MG63 (cell line): ENCODE measurements at places on chromosomes 5 and 9. TPM values are rescaled to one million over a fixed set of nuclear protein-coding genes. Genes with fewer than 3 reads are reported as not detected.
A peak's percentile ranks its signal among the peaks of the same experiment; 100 is the strongest.

Gene HTR1A
- total RNA-seq, result not detected in 2 replicates

Gene CDKN2A
- not detected in 2 replicates for total RNA-seq

Gene PDCD1LG2
- total RNA-seq, result 0.82 and 1.1 TPM in 2 replicates

Gene SLC2A8
- 10.8 and 14.2 TPM in 2 replicates for total RNA-seq

GRCh38 chr5:137622850-137623249, 113.0 kb downstream of the KLHL3 start:
- DNase-seq, result peak; percentile 45

GRCh38 chr9:89022902-89023301, 31.6 kb downstream of the S1PR3 start:
- DNase-seq, result peak; percentile 57

DNA sequence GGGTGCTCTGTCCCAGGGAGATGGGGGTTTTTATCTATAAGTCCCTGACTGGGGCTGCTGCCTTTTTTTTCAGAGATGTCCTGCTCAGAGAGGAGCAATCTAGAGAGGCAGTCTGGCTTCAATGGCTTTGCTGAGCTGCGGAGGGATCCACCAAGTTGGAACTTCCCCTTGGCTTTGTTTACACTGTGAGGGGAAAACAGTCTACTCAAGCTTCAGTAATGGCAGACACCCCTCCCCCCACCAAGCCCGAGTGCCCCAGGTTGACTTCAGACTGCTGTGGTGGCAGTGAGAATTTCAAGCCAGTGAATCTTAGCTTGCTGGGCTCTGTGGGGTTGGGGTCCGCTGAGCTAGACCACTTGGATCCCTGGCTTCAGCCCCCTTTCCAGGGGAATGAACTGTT, 375.8 kb downstream of the RAB3C start:
- DNase-seq, result no peak

DNA sequence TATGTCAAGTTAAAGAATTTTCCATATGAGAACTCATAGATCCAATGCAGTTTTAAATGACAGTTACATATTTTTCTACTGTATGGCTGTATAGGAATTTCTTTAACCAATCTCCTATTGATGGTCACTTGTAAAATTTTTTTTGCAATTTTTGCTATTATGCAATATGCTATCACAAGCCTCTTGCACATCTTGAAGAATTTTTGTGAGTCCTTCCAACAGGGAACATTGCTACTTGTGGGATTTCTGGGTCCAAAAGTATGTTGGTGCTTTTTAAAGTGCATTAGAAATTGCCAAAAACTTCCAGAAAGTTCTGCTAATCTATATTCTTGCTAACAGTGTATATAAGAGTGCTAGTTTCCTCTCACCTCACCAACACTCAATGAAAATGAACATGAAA, 65.1 kb downstream of the NPR3 start:
- no peak for DNase-seq

DNA sequence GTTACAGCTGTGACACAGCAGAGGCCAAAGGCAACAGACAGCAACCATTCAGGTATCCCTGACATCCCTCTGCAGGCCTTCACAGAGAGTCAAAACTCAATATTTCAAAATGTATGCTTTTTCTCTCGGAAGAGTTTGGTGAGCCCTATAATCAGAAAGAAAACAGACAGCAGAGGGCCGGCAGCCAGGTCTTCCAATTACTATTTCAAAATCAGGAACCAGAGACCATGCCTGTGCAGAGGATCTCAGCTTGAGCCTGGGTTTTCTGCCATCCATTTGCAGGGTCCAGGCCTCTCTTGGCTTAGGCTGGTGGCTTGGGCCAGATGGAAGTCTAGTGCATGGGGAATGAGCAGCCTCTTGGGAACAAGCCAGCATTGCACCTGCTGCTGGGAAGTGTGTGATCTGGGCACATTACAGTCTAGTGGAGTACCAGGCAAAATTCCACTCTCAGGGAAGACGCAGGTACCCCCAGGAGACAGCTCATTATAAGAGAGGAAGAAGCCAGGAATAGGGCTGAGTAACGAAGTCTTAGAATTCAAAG, 231.3 kb downstream of the ENC1 start:
- no peak for DNase-seq

GRCh38 chr5:152882621-152883020, 477.5 kb upstream of the NMUR2 start:
- DNase-seq, result no peak

DNA sequence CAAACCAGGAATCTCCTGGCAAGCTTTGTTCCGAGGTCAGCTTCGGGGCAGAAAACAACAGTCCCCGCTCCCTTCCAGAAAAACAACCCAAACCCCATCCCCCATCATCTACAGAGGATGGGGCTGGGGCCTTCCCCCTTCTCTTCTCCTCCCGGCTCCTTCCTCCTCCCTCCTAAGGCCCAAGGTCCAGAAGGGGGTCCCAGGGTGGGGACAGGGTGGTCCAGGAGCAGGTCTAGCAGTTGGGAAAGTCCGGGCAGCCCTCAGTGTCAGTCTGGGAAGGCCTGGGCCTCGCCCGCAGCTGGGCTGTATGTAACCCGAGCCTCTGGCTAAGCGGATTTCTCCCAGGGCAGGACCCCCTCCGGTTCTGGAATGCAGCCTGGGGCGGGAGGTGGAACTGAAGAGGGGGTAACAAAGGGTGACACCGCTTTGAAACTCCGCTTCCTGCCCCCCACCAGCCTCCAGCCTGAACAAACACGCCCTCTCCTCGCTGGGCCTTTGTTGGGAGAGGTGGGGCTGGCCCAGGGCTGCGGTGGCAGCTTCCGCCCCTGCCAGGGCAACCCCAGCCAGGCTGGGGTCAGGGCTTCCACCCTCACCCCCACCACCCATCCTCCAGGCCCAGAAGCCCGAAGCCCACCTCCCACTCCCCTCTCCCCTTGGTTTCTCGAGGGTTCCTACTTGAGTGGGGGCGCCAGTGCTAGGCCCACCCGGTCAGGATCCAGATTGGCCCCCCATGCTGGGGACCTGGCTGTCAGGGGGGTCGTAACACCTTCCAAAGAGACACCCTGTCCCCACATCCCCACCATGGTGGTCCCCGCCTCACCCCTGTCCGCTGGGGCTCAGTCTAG, 63.5 kb downstream of the C9orf50 start:
- no peak for DNase-seq

GRCh38 chr9:74711341-74711740, 176.4 kb downstream of the TRPM6 start:
- DNase-seq, result no peak

- DNase-seq, result no peak
Observed at GRCh38 chr9:114179516-114179915, 24.2 kb downstream of the COL27A1 start.

DNA sequence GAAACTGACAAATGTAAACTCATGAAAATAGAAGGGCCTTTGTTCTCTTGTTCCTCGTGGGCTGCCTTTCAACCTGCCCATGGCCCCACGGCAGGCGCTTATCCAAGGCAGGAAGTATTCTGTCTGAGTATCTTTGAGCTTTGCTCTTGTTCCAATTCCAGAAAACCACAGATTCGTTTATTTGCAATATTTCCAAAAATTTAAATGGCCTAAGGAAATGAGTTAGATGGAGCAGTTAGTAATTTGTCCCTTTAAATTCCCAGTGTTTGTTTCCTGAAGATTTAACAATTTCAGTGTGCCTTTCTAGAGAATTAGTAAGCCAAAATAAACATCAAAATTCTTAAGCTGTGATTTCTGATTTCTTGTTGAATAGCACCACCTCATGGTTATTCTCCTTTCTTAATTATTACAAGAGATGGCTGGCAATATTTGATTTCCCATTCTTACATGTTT, 299.4 kb upstream of the RASA1 start:
- DNase-seq, result peak; percentile 44

DNA sequence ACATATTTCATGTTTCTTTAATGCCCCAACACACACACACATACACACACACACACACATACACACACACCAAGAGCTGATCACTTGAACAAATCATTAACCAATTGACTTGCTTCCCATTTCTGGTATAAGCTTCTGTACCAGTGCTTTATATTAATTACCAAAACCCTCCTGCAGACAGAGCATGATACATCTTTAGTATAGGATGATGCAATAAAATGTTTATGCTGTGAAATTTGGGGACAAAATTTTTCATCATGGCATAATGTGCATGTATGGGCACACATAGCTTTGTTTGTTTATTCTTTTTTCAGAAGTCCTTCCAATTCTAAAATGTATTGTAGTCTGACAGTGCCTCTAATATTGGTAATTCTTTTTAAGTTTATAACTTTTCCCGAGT, 34.5 kb downstream of the SLC1A3 start:
- no peak for DNase-seq

DNA sequence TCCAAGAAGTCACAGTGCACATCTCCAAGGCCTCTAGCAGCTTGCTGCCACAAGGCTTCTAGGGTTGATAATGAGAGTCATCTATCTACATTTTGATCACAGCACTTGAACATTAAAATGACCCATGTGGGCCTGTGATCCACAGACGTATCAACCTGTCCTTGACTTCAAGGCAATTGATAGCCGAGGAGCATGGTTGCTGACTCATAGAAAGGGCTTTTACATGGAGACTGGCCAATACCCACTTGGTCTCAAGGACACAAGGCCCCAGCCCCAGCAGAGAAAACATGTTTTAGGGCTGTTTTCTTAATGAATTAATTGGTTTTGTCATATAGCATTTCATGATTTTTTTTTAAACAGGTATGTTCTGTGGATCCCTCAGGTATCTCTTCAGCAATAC, 314.0 kb downstream of the SEMA5A start:
- DNase-seq, result no peak

DNA sequence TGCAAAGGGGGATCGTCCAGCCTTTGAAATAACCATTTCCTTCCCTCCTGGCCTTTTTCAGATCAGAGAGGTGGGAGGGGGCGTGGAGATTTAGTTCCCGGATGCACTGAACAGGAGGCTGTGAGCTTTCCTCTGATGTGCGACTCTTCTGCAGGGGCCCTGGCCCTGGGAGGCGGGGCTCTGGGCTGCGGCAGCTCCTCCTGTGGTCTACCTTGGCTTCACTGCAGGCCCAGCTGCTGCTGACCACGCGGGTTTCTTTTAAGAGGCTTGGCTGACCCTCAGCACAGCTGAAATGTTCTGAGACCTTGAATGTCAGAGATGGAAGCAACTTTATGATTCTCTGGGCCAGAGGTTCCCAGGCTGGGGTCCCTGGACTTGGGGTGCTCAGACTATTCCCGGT, 27.0 kb upstream of the COL15A1 start:
- DNase-seq, result peak; percentile 48

DNA sequence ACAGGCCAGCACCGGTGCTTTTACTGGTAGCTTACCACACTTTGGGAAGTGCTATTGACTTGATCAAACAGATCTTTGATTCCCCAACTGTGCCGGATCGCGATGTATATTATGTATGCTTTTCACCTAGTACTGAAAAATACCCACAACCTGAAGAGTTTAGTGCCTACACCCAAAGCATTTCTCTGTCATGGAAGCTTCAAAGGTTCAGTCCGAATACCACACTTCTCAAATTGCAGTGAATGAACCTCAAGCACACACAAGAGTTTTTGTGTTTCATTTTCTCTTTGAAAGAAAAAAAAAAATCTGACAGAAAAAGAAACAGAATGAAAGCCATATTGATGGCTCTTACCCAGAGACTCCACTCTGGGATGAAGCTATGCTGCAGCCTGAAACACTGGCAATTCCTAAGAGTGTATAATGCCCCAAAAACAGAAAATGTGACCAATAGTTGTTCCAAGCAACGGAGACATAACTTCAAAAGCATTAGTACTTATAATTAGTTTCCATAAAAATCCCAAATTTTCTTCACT, 100.9 kb downstream of the EBF1 start:
- DNase-seq, result no peak
